Naive B cell (primary cell): ENCODE measurements at places on chromosomes 16 and 17. TPM values are rescaled to one million over a fixed set of nuclear protein-coding genes. Genes with fewer than 3 reads are reported as not detected.

The MMD gene
- 36.2 TPM for polyA plus RNA-seq

GRCh38 chr16:69712914-69713581 is 13.3 kb downstream of the NQO1 start:
- DNase-seq = no peak
- H3K4me1 ChIP-seq = peaks cover 4% of the 10 kb centered on the region
- no peak overlapping the region for H3K27ac ChIP-seq
- H3K27me3 ChIP-seq = no peaks in the 10 kb centered on the region

- peaks cover 6% of the 10 kb centered on the region for H3K36me3 ChIP-seq
- H3K4me1 ChIP-seq = peaks cover 26% of the 10 kb centered on the region
- H3K27ac ChIP-seq = no peak overlapping the region
- no peak overlapping the region for H3K4me3 ChIP-seq
Measured at GRCh38 chr17:79794659-79795511, 2.0 kb downstream of the CBX8 start.

- no peaks in the 10 kb centered on the region for H3K27me3 ChIP-seq
- no peak overlapping the region for H3K27ac ChIP-seq
- H3K4me3 ChIP-seq = no peak overlapping the region
Measured at GRCh38 chr17:20263595-20263994, 203.7 kb downstream of the LGALS9B start.

The ALOX15 gene
- polyA plus RNA-seq = not detected

The GCGR gene
- polyA plus RNA-seq = not detected

The PRR14 gene
- 12.2 TPM for polyA plus RNA-seq

The SLFN14 gene
- polyA plus RNA-seq = not detected

GRCh38 chr16:89827383-89828198 is 684 bp upstream of the SPIRE2 start:
- H3K27ac ChIP-seq = no peak overlapping the region
- H3K4me3 ChIP-seq = no peak overlapping the region
- peaks cover 8% of the 10 kb centered on the region for H3K4me1 ChIP-seq
- no peaks in the 10 kb centered on the region for H3K36me3 ChIP-seq

The SULT1A2 gene
- not detected for polyA plus RNA-seq

DNA sequence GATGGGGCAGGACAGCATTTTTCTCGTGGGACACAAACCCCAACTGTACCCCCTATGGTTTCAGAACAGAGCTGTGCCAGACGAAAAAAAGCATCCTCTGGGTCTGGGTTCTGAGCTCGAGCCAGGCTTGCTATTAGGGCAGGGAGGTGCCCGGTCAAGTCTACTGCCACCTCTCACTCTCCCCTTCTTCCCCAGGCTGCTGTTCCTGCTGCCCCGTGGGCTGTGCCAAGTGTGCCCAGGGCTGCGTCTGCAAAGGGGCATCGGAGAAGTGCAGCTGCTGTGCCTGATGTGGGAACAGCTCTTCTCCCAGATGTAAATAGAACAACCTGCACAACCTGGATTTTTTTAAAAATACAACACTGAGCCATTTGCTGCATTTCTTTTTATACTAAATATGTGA is 1.1 kb downstream of the MT1E start:
- H3K4me3 ChIP-seq = no peak overlapping the region
- no peak overlapping the region for H3K27ac ChIP-seq
- peaks cover 23% of the 10 kb centered on the region for H3K4me1 ChIP-seq
- H3K36me3 ChIP-seq = no peaks in the 10 kb centered on the region
- no peak for DNase-seq

- no peaks in the 10 kb centered on the region for H3K4me1 ChIP-seq
- H3K27ac ChIP-seq = peak overlapping the region; percentile 60
- H3K36me3 ChIP-seq = no peaks in the 10 kb centered on the region
- DNase-seq = no peak
- no peak overlapping the region for H3K4me3 ChIP-seq
Measured at GRCh38 chr16:66152181-66152580, 214.3 kb upstream of the CDH5 start.

GRCh38 chr17:80991645-80992076 is at the start of gene CHMP6:
TSS of gene CHMP6 (plus strand) at chr17:80991841. CDS start at chr17:80991919, 78 bp downstream.
- peak; percentile 77 for DNase-seq
- H3K4me3 ChIP-seq = peak within 1 kb of the TSS; percentile 86
- H3K27ac ChIP-seq = peak within 1 kb of the TSS; percentile 5
- H3K4me1 ChIP-seq = peaks cover 53% of the 10 kb centered on the region

DNA sequence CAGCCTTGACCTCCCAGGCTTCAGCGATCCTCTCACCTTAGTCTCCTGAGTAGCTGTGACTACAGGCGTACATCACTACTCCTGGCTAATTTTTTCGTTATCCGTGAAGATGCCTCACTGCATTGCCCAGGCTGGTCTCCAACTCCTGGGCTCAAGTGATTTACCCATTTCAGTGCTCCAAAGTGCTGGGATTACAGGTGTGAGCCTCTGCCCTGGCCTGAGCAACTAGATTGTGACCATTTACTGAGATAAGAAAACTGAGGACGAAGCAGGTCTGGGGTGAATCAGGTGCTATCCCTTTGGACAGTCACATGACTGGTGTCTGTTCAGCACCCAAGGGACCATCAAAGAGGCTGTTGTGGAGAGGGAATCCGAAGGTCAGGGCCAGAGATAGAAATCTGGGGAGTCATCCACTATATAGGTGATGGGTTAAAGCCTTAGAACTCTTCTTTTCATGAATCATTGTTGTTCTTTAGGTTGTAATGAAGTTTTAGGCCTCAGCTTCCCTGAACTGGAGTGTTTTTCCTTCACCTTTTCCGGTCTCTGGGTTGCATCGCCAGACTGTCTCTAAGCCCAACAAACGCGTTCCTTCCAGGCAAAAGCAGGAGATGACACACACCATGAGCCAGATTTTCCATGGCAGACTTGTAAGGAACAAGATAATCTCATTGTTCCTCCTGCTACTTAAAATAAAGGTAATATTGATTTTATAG is 62.5 kb downstream of the FTO start:
- H3K27me3 ChIP-seq = no peaks in the 10 kb centered on the region
- peaks cover 22% of the 10 kb centered on the region for H3K4me1 ChIP-seq
- no peak for DNase-seq
- H3K4me3 ChIP-seq = no peak overlapping the region
- H3K36me3 ChIP-seq = no peaks in the 10 kb centered on the region
- no peak overlapping the region for H3K27ac ChIP-seq

DNA sequence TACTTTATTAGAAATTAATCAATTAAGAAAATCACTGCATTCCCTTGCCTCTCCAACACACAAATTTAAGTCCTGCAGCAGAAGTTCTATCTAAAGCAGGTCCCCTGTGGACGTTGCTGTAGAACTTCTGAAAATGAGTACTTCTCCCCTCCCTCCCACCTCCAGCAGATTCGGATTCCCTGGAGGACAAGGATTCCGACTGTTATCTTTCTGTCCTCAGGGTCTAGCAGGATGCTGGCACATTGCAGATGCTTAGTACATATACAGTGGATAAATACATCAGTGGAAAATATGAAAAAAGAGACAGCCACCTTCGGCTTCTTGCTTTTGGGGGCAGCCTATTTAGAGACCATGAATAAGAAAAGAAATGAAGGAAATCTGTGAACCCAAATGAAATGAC is 32.1 kb downstream of the NTN1 start:
- H3K36me3 ChIP-seq = peaks cover 4% of the 10 kb centered on the region
- H3K4me3 ChIP-seq = no peak overlapping the region

GRCh38 chr17:53822764-53823163 is at the start of gene KIF2B:
TSS of gene KIF2B (plus strand) at chr17:53822927. CDS start at chr17:53823034, 107 bp downstream.
- H3K27me3 ChIP-seq = no peaks in the 10 kb centered on the region
- no peak for DNase-seq
- no peak within 1 kb of the TSS for H3K4me3 ChIP-seq
- H3K36me3 ChIP-seq = no peaks in the 10 kb centered on the region
- no peak within 1 kb of the TSS for H3K27ac ChIP-seq
- no peaks in the 10 kb centered on the region for H3K4me1 ChIP-seq

- H3K4me3 ChIP-seq = no peak overlapping the region
- H3K36me3 ChIP-seq = no peaks in the 10 kb centered on the region
- peaks cover 2% of the 10 kb centered on the region for H3K4me1 ChIP-seq
Measured at GRCh38 chr16:86229283-86229682, 281.0 kb upstream of the FOXF1 start.

The CFAP119 gene
- polyA plus RNA-seq = 0.47 TPM

- no peaks in the 10 kb centered on the region for H3K36me3 ChIP-seq
- DNase-seq = no peak
- peak overlapping the region; percentile 12 for H3K4me3 ChIP-seq
- H3K27ac ChIP-seq = peak overlapping the region; percentile 96
Measured at GRCh38 chr16:85991856-85992255, 92.9 kb downstream of the IRF8 start.

GRCh38 chr17:2635241-2635640 is 41.8 kb downstream of the PAFAH1B1 start:
- H3K4me1 ChIP-seq = peaks cover 56% of the 10 kb centered on the region
- DNase-seq = no peak
- no peak overlapping the region for H3K27ac ChIP-seq
- H3K27me3 ChIP-seq = no peaks in the 10 kb centered on the region
- H3K36me3 ChIP-seq = no peaks in the 10 kb centered on the region

DNA sequence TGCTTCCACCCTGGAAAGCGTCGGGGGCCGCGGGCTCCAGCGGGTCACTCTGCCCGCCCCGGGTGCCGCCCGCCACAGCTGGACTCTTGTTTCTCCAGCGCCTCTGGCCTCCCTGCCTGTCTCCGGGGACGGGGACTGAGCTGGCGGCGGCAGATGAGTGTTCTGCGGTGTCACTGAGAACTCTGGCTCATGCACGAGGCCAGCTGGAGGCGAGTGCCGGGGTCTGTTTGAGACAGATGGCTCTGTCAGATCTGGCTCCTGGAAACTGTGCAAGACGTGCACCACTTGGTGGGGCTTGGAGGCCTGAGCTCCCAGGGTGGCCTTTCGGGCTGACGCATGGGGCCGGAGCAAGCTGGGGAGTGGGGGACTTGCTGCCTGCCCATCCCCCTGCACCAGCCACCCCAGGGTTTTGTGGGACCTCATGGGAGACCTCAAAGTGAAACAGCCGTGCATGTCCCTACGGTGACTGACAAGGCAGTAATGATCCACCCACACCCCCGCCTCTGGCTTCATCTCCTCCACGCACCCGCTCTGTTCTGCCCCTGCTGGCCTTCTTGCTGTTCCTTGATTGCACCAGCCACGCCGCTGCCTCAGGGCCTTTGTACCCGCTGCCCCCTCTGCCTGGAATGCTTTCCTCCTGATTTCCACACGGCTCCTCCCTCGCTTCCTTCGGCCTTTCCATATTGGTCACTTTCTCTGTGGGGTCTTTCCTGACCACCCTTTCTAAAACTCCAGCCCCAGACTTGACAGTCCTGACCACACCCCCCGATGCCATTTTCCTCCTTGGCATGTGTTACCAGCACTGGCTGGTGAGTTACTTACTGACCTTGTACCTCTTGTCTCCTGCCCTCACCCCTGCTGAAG is 174.9 kb upstream of the CIBAR2 start:
- no peak for DNase-seq
- no peak overlapping the region for H3K27ac ChIP-seq
- no peaks in the 10 kb centered on the region for H3K4me1 ChIP-seq
- H3K36me3 ChIP-seq = no peaks in the 10 kb centered on the region
- peaks cover 23% of the 10 kb centered on the region for H3K27me3 ChIP-seq
- no peak overlapping the region for H3K4me3 ChIP-seq

The CDC42EP4 gene
- polyA plus RNA-seq = 0.10 TPM

DNA sequence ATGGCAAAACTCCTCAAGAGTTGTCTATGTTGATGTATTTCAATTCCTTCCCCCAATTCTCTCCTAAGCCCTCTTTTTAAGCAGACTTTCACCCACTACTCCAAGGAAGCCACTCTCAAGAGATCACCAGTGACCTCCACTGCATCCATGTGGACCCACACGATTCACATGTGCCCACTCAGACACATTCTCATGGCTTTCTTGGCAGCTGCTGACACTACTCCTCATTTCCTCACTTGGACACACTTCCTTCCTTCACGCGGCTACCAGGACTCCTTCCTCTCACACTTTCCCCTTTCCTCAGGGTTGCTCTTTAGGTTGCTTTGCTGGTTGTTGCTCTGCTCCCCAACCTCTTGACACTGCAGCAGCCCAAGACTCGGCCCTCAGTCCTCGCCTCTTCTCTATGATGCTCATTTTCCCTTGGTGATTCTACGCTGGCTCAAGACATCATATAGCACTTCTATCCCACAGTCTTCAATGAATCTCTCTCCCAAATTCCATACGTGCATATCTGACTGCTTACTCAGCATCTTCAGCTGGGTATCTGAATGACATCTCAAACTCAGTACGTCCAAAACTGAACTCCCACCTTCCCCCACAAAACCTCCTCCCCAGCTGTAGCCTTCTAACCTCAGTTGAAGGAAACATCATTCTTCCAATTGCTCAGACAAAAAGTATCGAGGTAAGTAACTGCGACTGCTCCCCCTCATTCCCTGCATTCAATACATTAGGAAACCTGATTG is 28.2 kb downstream of the HELZ start:
- no peak overlapping the region for H3K27ac ChIP-seq
- DNase-seq = no peak
- no peak overlapping the region for H3K4me3 ChIP-seq
- peaks cover 10% of the 10 kb centered on the region for H3K36me3 ChIP-seq

The WIPF2 gene
- polyA plus RNA-seq = 10.0 TPM

The SPATA32 gene
- not detected for polyA plus RNA-seq

The CBX1 gene
- 30.8 TPM for polyA plus RNA-seq

DNA sequence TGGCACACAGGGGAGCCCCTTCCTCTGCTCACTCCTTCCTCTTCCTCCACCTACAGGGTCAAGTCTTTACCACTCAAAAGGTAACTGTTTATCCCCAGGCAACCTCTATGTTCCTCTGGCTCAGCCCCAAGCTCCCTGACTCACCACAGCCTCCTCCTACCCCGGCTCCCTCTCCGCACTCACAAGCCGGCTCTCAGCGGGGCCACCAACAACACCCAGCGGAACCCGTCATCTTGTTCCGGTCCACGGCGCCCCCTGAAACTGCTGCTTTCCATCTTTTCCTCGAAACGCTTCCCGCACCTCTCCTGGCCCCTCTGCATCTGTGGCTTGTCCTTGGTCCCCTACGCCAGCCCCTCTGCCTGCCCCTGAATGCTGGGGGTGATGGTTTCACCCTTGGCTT is 58.4 kb downstream of the NXN start:
- H3K27me3 ChIP-seq = peaks cover 30% of the 10 kb centered on the region
- no peak for DNase-seq
- H3K27ac ChIP-seq = no peak overlapping the region

- no peak overlapping the region for H3K4me3 ChIP-seq
- no peaks in the 10 kb centered on the region for H3K36me3 ChIP-seq
- no peaks in the 10 kb centered on the region for H3K27me3 ChIP-seq
- H3K4me1 ChIP-seq = no peaks in the 10 kb centered on the region
Measured at GRCh38 chr16:74735554-74735953, 34.9 kb upstream of the MLKL start.

- no peak overlapping the region for H3K4me3 ChIP-seq
- DNase-seq = no peak
- H3K27me3 ChIP-seq = peaks cover 22% of the 10 kb centered on the region
- H3K27ac ChIP-seq = no peak overlapping the region
- peaks cover 11% of the 10 kb centered on the region for H3K4me1 ChIP-seq
Measured at GRCh38 chr17:37787055-37787757, 42.3 kb upstream of the HNF1B start.

- peaks cover 10% of the 10 kb centered on the region for H3K27me3 ChIP-seq
- no peak overlapping the region for H3K27ac ChIP-seq
- H3K4me1 ChIP-seq = peaks cover under 1% of the 10 kb centered on the region
- no peak overlapping the region for H3K4me3 ChIP-seq
- H3K36me3 ChIP-seq = no peaks in the 10 kb centered on the region
Measured at GRCh38 chr17:66386498-66387351, 84.3 kb downstream of the PRKCA start.
